ENCODE measurements at places on chromosomes 3 and 15. TPM values are rescaled to one million over a fixed set of nuclear protein-coding genes. Genes with fewer than 3 reads are reported as not detected.

FEZF2 gene
- not detected for total RNA-seq

SLC38A3 gene
- total RNA-seq: 7.7 TPM

GOLGA6A gene
- total RNA-seq: not detected

STAB1 gene
- 111 TPM for total RNA-seq

C3orf70 gene
- total RNA-seq: 3.8 TPM

SEMA3B gene
- total RNA-seq: 51.9 TPM

SEMA7A gene
- 6.7 TPM for total RNA-seq

ROBO2 gene
- total RNA-seq: 4.6 TPM

SCAMP5 gene
- 5.7 TPM for total RNA-seq

ZMYND10 gene
- 3.4 TPM for total RNA-seq

RPS17 gene
- total RNA-seq: 2,783 TPM

ARL14 gene
- total RNA-seq: not detected

HSPBAP1 gene
- total RNA-seq: 10.5 TPM

IL17RC gene
- 42.1 TPM for total RNA-seq

MED12L gene
- total RNA-seq: 0.65 TPM

DNA sequence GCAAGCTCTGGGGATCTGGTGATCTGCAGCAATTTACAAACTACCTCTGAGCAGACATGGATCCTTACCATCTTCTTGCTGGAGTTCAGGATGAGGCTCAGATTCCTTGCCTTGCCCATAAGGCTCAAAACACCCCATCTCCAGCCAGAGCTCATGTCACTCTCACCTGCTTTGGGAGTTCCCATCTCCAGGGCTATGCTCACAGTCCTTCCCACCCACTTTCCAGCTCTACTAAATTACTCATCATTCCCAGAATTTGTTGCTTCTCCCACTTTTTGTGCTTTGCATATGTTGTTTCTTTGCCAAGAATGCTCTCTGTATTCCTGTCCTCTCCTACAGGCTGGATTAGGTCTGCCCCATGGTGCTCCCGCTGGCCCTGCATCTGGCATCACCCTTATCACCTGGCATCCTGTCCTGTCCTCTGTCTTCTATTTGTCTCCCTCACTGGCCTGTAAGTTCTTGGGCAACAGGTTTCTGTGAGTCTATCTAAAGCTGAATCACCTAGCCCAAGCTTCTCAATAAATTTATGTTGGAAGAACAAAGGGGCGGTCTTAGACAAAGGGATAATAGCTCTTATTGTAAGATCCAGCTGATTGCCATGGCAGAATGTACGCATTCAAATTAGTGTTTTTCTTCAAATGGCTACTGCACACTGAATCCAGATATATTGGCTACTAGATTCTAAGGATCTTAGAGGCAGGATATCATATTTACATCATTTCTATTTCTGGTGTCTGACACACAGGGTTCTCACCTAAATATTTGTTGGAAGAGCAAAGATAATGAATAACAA lies 179.2 kb downstream of the CLSTN2 start:
- DNase-seq: no peak

GRCh38 chr3:191634902-191635301 lies 173.9 kb downstream of the PYDC2 start:
- no peak for DNase-seq

DNA sequence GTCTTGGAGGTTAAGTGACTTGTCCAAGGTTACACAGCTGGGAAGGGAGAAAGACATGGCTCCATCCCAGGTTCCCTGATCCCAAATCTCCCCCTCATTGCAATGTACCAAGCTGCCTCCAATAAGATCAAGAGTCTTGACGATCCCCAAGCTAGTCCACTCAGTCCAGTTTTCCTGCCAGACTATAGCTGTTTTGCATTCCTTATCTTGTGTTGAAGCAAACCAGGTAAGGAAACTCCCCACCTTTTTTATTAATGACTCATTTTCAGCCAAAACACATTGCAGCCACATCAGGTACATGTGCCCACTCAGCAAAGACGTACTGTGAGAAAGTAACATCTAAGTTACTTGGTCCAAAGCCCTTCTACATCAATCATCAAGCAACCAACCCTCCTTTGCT lies 41.9 kb downstream of the LIPC start:
- DNase-seq: no peak

GRCh38 chr3:158165730-158166129 lies 55.8 kb downstream of the RSRC1 start:
- no peak for DNase-seq

- DNase-seq: no peak
These were observed 135.3 kb downstream of the LRTM1 start for GRCh38 chr3:54792584-54792983.

DNA sequence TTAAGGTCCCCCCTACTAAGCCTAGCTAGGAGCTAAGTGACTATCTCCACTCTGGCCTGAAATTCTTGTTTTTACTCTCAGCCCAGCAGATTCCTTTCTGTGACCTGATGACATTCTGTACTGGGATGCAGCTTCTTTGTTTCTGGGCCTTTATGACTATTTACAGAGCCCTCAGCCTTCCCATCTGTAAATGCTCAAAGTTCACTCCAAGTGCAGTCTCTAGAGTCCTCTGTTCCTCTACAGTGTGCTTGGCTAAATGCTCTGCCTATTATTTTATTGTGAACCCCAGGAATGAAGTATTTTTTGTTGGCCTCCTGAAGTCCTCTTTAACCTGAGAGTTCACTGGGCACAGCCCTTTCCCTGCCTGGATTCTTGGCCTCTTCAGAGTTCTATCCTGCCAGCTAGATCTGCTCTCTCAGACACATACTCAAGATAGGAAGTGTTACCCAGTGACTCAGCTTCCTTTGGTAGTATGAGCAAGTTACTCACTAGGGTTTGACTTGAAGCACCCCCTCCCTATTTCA lies 278.1 kb upstream of the P2RY1 start:
- peak; percentile 37 for DNase-seq

DNA sequence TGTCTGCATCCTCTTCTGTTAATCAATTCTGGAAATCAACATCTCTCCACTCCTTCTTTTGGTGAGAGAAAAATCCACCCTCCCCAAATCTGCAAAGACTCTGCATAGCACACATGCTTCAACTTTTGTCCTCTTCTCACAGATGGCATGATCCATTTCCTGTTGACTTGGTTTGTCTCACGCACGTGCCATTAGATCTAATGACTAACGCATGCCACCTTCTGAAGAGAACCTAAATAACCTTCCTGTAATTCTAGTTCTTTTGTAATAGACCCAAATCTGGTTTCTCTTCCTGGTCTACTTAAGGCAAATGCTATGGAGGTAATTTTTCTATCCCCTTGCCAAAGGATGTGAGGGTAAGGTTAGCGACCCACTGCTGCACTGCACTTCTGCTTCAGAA lies 51.0 kb upstream of the ATOSA start:
- DNase-seq: no peak

DNA sequence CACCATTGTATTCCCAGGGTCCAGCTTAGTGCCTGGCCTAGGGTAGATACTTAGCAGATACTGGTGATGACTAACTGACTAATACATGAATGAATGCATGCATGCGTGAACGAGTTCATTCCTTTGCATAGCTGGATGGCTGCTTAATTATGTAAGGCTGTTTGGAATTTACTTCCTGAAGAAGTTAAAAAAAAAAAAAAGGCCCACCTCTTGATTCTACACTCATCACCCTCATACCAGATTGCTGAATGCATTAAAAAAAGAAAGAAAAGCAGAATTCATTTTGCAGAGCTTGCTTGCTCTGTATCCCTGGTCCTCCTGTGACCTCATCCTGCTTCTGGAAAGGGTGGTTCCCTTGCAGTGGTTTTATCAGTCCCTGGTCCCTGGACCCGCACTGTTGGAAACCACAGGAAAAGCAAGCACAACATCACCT lies 277.6 kb upstream of the CFAP20DC start:
- no peak for DNase-seq

DNA sequence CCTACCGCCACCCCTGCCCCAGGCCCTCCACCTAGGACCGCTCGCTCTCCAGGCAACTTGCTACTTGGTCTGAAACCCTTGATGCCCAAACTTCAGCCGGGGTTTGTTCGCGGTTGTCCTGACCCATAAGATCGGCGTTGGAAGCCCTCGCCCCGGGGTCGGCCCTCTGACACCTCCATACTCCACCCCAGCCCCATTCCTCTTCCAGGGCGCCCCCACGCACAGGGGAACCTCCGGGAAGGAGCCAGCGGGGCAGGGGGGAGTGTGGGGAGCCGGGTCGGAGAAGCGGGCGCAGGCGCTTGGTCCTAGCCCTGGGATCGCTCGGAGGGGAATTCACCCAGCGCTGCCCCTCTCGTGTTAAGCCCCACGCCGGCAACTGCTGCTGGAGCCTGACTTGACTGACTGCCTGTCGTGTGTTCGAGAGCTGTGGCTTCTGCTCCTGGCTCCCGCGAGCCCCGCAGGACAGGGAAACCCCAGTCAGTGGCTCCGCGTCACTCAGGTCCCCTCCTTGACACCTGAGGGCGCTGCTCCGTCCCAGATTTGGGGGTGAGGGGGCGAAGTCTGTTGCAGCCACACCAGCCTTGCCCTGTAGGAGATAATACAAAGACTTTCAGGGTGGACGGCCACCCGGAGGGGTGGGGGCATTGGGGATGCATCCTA lies 675 bp downstream of the RYR3 start:
- no peak for DNase-seq

GRCh38 chr3:134279466-134279865 lies 28.8 kb upstream of the RYK start:
- DNase-seq: no peak

GRCh38 chr3:49602877-49603411 lies 48.7 kb downstream of the BSN start:
- no peak for DNase-seq

- DNase-seq: no peak
These were observed 47.2 kb upstream of the GALNT15 start for GRCh38 chr3:16127249-16127648.

DNA sequence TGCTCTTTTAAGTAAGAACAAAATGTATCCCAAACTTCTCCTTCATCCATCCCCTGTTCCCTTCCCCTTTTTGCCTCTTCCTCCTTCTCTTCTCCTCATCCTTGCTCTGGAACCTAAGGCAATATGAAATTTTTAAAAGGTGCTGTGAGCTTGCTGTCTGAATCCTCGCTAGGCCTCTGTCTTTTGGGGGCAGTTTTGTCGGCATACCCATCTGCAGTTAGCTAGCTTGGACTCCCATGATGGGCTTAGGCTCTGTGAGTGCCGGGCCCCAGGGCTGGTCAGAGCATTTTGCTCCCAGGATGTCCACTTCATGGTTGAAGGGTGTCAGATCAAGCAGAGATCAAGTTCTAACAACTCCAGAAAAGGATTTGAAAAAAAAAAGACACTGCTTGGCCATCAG lies 18.6 kb downstream of the ZIC1 start:
- DNase-seq: no peak

DNA sequence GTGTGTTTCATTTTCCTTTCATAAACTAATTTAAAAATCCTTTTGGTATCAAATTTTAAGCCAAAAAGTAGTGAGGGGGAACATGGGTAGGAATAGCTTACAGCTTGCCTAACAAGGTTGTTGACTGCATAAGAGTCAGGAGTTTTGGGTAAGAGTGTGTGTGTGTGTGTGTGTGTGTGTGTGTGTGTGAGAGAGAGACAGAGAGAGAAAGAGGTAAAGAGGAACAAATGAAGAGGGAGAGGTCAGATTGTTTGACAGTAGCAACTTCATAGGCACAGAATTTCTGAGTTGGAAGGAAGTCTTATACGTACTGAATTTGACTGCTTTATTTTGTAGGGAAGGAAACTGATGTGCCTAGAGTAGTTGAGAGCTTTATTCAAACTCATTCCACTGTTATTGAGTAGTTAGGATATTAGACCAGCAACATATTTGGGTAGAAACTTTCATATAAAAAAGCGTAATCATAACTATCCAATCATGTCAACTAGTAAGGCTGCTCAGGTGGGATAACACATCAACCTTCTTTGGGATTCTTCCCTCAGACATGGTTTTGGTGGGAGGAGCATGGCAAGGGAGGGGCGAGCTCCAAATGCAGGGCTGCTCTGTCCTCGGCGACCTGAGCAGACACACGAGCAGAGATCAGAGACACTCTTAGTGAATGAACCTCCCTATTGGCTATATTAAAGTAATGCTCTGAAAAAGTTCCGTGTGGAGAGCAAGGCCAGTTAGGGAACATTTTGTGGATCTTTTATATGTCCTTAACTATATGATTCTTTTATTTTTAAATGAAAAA lies 86.4 kb downstream of the LPP start:
- no peak for DNase-seq

GRCh38 chr15:40925495-40925862 lies 3.7 kb upstream of the DLL4 start:
- DNase-seq: no peak

GRCh38 chr15:20356444-20356910 lies 185.1 kb downstream of the GOLGA6L6 start:
- DNase-seq: peak; percentile 53

DNA sequence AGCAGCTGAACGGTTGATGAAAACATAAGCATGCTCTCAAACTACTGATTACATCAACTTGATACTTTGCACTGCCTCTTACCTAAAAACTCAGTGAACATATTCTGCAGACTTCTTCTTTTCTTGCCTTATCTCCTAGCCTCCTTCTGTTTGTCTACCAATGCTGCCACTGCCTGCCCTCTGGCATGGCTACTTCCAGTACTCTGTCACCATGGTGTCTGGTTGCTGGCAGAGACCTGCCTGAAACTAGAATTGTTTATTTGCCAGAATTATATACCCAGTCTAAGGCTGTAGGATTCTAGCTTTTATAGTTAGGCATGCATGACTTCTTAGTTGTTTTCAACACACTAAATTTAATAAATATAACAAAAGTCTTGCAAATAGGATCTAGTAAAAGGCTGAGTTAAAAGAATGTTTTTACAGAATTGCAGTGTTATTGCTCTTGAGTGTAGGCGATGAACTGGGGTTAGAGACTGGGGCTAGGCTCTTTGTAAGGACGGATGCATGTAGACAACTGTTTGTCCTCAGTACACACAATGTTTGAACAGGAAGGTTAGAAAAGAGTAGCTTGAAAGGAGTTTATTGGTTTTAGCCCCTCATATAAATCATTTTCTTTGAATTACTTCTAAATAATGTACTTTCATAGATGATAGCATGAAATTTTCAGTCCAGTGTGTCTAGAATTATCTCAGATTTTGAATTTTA lies 116.3 kb downstream of the KCNAB1 start:
- DNase-seq: no peak

- no peak for DNase-seq
These were observed 72.2 kb downstream of the CACNA1D start for GRCh38 chr3:53566461-53567145.

DNA sequence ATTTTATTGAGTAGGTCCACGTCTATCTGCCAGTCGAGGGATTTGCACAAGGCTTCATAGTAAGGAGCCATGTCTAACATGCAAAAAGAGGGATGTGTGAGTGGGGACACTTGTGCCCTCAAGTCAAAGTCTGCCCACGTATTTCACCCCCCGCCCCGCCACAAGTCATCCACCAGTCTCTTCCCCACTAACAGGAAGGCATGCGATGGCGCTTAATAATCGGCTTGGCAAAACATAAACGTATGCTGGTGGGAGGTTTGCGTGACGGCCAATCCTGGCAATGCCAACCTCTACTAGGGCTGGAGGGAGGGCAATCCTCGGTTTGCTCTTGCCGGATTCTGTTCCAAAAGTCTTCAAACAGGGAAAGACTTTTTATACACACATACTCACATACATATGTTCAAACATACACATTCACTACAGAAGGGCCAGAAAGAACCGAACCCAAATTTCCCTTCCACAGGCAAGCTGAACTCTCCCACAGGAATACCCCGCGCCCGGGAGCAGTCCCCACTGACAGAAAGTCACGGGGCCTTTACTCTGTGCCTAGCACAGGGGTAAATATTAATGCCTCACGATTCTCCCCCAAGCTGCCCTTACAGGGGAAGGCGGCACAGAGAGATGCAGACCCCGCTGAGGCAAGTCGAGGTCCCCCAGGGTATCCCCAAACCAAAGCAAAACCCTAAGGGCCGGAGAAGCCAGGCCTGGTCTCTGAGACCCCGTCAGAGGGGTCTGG lies 675 bp downstream of the PSMD6 start:
- no peak for DNase-seq

- no peak for DNase-seq
These were observed 724.2 kb upstream of the CFAP20DC start for GRCh38 chr3:59774000-59774399.
